ENCODE measurements at places on chromosomes 5 and 9.

- DNase-seq = peak; percentile 12
Measured at GRCh38 chr5:19975795-19976194, 12.2 kb downstream of the CDH18 start.

DNA sequence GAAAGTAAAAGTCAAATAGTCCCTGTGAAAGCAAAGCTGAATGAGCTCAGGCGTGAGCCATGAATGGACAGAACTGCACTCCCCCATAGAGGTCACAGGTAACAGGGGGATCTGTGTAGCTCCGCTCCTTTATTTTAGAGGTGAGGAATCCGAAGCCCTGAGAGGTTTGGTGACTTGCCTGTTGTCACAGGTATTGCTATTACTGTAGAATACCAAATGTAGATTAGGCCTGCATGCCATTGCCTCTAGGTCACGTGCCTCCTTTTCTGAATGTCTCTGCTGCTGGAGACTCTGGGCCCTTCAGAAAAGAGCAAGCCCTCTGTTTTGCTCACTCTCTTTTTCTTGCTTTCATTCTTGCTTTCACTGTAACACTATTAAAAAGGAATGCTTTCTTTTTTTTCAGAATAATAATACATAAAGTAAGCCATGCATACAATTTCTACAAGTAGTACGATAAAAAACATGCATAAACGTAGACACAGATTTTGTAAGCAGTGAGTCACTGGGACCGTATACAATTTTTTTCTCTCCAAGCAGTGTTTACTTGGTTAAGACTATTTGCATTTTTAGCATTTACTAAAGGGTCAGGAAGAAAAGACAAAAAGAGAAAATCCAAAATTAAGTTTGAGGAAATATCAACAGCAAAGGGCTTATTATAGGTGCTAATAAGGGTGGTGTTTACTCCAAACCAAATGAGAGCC is 568.7 kb upstream of the ADAMTS16 start:
- DNase-seq = no peak

- DNase-seq = no peak
Measured at GRCh38 chr5:74877624-74878304, 11.6 kb upstream of the FAM169A start.

DNA sequence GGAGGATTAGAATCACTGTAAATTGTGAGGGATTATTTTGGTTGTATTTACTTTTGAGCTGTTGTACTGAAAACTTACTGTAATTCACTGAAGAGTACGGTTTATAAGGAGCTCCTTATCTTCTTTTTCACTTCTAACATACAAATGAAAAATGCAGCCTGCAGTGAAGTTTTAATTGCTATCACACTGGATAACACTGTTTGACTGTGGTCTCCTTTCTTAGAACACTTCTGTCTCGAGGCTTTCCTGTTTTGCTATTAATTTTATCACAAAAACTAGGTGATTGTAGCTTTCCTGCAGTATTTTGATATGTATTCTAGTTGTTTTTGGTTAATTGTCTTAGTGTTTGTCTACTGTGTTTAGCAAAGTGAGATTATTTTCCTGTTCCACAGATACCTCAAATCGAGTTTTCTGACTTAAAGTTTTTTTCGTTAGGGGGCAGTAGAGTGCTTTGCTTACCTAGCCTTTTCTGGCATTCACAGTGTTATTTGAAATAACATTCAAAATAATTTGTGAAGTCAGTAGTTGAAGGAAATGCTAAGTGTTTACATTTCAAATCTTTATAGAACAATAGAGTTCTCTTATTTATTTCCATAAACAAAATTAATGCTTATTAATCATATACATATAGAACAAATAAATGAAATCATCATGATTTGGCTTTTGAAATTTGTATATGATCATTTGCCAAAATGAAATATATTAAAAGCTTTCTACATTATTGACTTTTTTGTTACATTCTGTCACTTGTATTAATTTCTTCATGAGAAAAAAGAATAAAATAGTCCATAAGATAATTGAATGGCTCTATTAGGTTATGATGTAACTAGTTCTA is 52.9 kb downstream of the COMMD10 start:
- DNase-seq = peak; percentile 68

Measured in PC-3 (cell line).